Chondrocyte (in vitro differentiated cells): ENCODE measurements at places on chromosomes 5 and 9. TPM values are rescaled to one million over a fixed set of nuclear protein-coding genes. Genes with fewer than 3 reads are reported as not detected.

DNA sequence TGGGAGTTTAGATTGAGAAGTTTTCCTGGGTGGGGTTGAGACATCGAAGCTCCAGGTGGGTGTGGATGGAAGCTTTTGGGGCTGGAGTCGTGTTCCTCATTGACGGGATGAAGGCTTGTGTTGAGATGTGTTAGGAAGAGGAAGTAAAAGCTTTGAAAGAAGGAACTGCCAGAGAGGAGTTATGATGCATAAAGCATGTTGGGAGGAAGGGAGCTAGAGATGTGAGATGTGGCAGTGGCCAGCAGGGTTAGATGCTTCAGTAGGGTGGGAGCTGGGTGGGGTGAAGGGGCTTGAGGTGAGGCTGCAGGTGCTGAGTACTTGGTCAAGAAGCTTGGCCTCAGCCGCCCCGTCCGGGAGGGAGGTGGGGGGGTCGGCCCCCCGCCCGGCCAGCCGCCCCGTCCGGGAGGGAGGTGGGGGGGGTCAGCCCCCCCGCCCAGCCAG is 56.7 kb downstream of the HSPA4 start:
- no peak overlapping the region for H3K4me3 ChIP-seq
- H3K27me3 ChIP-seq: no peaks in the 10 kb centered on the region
- H3K36me3 ChIP-seq: peaks cover 13% of the 10 kb centered on the region
- DNase-seq: no peak

- peak; percentile 62 for DNase-seq
- no peak overlapping the region for H3K27ac ChIP-seq
- no peaks in the 10 kb centered on the region for H3K27me3 ChIP-seq
- no peak overlapping the region for H3K4me3 ChIP-seq
- peaks cover 21% of the 10 kb centered on the region for H3K36me3 ChIP-seq
- peaks cover 3% of the 10 kb centered on the region for H3K4me1 ChIP-seq
Measured at GRCh38 chr9:93107151-93107824, 11.3 kb downstream of the CARD19 start.

The ITK gene
- not detected in 3 replicates for total RNA-seq

The SLC36A2 gene
- total RNA-seq: not detected in 3 replicates

DNA sequence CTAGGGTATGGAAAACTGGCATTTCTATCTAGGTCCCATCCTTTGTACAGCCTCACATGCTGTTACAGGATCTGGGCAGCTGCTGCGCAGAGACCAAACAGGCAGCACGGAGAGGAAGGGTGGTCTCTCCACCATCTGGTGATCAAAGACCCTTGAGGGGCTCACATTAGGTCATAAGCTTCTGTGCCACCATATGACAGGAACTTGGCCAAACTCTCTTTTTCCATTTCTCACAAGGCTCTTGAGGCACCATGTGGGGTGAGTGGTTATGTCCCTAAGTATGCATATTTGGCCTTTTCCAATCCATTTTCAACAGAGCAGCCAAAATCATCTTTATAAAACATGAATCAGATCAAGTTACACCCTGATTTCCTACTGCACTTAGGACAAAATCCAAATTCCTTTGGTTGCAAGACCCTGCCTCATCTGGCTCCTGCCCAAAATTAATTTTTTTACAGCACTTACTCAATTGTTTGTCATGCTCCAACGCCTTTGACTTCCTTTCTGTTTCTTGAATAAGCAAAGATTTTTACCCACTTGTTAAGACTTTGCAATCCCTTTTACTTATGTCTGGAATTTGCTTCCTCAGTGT is 730.0 kb downstream of the MAT2B start:
- no peaks in the 10 kb centered on the region for H3K27me3 ChIP-seq
- no peaks in the 10 kb centered on the region for H3K36me3 ChIP-seq
- H3K27ac ChIP-seq: peak overlapping the region; percentile 49
- H3K4me3 ChIP-seq: no peak overlapping the region
- H3K4me1 ChIP-seq: peaks cover 31% of the 10 kb centered on the region
- DNase-seq: no peak

DNA sequence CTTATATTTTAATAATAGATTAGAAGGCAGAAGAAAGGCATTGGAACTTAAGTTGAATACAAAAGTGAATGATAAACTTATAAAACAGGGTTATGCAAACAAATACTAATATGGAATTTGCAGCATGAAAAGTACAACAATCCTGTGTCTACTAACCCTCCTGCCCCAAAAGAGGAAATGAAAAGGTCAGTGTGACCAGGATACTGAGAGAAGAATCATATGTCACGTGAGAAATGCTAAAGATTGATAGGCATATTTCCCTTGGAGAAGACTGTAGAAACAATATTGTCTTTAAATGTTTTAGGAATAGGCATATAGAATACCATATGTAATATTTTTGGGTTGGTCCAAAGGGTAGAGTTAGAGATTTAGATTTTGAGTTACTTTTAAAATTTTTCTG is 3.8 kb downstream of the WDR36 start:
- DNase-seq: no peak
- H3K27ac ChIP-seq: no peak overlapping the region
- H3K36me3 ChIP-seq: peaks cover 5% of the 10 kb centered on the region
- H3K27me3 ChIP-seq: no peaks in the 10 kb centered on the region
- H3K4me1 ChIP-seq: peaks cover 20% of the 10 kb centered on the region

The IL4 gene
- not detected in 3 replicates for total RNA-seq

GRCh38 chr9:14535161-14535955 is 157.9 kb downstream of the ZDHHC21 start:
- peaks cover 6% of the 10 kb centered on the region for H3K27me3 ChIP-seq
- DNase-seq: no peak
- no peak overlapping the region for H3K27ac ChIP-seq
- no peaks in the 10 kb centered on the region for H3K36me3 ChIP-seq

DNA sequence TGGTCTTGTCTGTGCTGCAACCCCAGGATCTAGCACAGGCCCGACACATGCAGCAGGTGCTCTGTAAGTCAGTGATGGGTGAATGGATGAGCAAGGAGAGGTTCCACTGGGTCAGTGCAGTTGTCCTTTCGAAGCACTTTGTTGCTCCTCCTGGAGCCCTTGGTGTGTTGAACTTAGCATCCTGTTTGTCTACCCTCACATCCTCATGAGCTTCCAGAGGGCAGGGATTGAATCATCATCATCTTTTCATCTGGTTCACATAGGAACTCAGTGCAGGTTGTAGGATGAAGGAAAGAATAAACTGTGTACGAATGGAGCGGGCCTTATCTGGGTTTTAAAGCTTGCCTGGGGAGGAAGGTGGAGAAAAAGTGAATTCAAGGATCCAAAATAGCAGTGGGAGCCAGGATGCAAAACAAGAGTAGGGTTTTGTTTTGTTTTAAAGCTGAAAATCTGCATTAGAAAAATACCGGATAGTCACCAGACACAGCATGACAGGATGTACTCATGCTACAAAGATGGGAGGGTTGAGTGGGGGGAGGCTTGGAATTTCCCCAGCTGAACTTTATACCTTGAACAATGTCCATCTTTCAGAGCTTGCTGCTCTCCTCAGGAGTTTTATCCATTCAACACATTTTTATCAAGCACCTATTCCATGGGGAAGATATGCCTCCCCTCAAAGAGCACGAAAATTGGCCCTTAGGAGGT is 55.8 kb downstream of the PTTG1 start:
- no peaks in the 10 kb centered on the region for H3K36me3 ChIP-seq
- DNase-seq: no peak
- H3K4me1 ChIP-seq: peaks cover 13% of the 10 kb centered on the region
- H3K4me3 ChIP-seq: no peak overlapping the region
- no peak overlapping the region for H3K27ac ChIP-seq

DNA sequence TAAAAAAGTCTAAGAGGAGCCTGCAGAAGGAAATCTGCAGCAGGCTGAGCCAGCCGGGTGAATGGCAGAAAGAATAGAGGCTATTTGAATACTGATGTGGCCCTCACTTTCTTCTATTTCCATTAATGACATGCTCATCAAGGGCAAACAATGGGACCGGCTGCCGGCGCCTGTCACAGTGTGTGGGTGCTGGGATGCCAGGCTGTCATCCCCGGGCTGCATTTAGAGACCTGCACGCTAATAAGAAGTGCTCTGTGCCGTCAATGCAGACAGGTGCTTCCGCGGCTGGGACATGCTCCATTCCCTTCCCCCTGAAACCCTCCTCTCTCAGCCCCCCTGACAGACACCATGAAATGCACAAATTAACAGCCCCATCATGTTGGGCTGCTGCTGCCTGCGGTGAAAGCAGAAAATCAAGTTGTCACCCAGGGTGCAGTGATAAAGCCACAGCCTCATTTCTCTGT is 217.7 kb upstream of the TBCA start:
- H3K36me3 ChIP-seq: peaks cover 4% of the 10 kb centered on the region
- H3K27ac ChIP-seq: no peak overlapping the region
- no peak for DNase-seq
- H3K4me1 ChIP-seq: peaks cover 23% of the 10 kb centered on the region
- H3K27me3 ChIP-seq: no peaks in the 10 kb centered on the region
- no peak overlapping the region for H3K4me3 ChIP-seq

The FBXW2 gene
- total RNA-seq: 69.0 to 85.7 TPM (median 72.9 TPM) in 3 replicates

The SV2C gene
- total RNA-seq: 0.02 TPM in 1 of 3 replicates, not detected in the others

The ARL14EPL gene
- total RNA-seq: not detected in 3 replicates
